ENCODE measurements at places on chromosomes 6 and 20.

- no peak for DNase-seq
Measured at GRCh38 chr6:13917141-13917540, 7.6 kb upstream of the RNF182 start.

GRCh38 chr6:109255946-109256640, 126.2 kb downstream of the CD164 start:
- DNase-seq, result no peak

- no peak for DNase-seq
Measured at GRCh38 chr20:38883981-38884733, 42.1 kb upstream of the FAM83D start.

DNA sequence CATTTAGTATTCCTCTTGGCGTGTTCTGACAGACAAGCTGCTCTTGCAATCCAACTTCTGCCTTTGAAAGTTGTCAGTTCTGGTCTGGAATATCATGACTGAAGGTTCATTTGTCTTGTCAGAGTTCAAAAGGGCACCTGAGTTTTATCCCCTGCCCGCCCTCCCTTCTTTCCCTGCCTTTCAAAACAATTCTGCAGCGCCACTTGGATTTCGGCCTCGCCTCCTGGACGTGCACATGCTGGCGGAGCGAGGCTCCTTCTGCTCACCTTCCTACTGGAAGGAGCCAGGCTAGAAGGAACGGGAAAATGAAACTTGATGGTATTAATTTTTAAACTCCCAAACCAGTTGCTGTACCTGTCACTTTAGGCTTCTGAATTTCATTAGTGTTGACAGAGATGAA, 55.7 kb upstream of the HDGFL1 start:
- no peak for DNase-seq

GRCh38 chr6:3194535-3195419, 32.7 kb downstream of the TUBB2B start:
- DNase-seq, result no peak

DNA sequence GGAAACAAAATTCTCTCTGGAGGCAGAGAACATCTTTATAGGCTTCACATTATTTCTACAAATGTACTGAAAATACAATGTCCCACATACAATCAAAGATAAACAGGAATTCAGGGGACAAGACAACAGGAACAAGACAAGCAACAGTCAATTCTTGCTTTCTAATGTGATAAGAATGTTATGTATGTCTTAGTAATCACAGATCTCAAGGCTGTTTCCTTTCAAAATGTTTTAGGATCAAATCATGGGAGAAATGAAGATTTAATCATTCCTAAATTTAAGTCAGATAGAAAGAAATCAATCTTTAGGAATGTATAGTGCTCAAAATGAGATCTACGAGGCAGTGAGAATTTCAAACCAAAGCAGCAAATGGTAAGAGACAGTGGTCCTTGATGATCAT, 32.1 kb downstream of the NEDD9 start:
- DNase-seq, result no peak

DNA sequence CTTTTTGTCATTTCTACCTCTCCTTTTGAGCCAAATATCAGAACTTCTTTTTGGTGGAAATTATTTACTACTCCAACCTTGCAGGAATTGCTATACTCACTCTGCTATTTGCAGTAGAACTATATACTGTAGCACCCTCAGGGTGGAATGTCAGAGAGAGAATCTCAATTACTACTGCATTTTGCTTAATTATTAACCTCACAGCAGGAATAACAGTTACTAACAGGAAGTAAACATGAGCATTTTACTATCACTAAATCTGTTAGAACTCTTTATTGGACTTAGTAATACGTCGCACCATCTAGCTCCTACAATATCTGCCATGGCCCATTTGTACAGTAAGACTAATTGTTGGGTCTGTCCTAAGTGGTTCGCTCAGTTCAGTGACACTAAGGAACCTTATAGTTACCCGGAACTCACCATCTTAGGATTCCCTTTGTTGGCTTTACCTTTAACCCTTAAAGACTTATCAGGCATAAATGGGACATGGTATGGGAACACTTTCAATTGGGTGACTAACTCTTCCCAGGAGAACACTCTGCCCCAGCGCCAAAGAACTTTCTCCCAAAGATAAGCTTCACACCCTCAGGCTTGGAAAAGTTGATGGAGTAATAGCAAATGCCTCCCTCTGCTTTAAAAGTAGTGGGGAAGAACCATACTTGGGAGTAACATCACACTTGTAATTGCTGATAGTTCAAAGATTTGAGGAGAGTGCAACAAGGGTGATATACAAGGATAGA, 38.8 kb downstream of the PLN start:
- no peak for DNase-seq

- DNase-seq, result no peak
Measured at GRCh38 chr6:114467931-114468330, 125.1 kb upstream of the HS3ST5 start.

DNA sequence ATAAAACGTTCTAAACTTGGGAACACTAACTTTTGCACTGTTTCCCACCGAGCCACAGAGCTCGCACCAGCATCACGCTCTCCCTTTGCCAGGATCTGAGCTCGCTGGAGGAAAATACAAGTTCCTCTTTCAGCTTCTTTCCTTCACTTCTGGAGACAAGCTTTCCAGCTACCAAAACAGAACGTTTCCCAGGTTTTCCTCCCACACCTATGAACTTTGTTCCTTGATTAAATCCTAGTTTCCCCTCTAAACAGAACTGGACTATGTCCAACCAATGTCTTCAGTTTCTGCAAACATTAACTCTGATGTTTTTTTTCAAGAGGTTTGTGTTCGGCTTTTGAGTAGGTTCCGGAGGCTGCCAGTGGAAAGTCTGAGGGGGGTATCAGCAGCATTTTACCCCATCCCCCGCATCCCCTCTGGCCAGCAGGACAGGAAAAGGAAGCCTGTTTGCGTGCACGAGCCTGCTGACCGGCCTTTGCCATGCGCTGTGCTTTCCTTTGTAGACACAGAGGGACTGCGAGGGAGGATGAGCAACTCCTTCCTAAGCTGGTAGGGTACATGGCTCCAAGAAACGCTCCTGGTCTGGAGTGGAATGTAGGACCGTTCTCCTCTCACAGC, 135.5 kb downstream of the LY86 start:
- DNase-seq, result no peak

- no peak for DNase-seq
Measured at GRCh38 chr6:5423251-5423650, 161.9 kb downstream of the FARS2 start.

GRCh38 chr6:139204978-139205377, 70.1 kb downstream of the HECA start:
- no peak for DNase-seq

GRCh38 chr6:94559829-94560537, 1017.4 kb upstream of the MANEA start:
- no peak for DNase-seq

DNA sequence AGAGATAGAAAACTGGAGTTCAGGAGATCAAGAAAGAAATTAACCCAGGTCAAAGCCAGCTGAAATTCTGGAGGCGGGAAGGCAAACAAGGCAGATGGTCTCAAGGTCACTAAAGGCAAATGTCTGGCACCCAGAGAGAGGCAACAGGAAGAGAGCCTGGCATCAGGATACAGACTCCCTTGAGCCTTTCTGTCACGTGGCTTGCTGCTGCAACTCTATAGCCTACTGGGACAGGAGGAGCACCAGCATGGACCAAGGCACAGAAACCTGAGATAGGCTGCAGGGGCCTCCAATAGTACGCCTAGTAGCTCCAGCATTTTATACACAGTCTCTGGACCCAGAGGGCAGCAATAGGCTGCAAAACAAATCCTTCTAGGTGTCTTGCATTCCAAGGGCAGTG, 75.1 kb downstream of the SEL1L2 start:
- no peak for DNase-seq

DNA sequence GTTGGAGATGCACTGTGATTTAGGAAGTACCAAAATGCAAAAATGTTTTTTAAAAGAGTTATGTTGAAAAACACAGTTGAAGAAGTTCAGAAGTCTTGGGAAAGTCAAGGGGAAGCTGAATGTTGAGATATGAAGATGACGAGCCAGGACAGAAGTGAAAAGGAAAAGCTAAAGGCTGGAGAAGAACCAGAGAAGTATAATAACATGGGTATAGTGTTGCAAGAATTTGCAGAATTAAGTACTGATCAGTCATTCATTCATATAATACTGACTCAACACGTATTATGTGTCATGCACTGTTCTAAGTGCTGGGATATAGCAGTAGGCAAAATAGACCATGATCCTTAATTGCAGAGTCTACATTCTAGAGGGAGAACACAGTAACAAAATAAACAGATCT, 432.8 kb downstream of the CDC5L start:
- DNase-seq, result no peak

- DNase-seq, result peak; percentile 26
Measured at GRCh38 chr6:17584241-17584803, 15.8 kb upstream of the FAM8A1 start.

GRCh38 chr6:157831018-157831369, 7.9 kb downstream of the SNX9 start:
- DNase-seq, result no peak

DNA sequence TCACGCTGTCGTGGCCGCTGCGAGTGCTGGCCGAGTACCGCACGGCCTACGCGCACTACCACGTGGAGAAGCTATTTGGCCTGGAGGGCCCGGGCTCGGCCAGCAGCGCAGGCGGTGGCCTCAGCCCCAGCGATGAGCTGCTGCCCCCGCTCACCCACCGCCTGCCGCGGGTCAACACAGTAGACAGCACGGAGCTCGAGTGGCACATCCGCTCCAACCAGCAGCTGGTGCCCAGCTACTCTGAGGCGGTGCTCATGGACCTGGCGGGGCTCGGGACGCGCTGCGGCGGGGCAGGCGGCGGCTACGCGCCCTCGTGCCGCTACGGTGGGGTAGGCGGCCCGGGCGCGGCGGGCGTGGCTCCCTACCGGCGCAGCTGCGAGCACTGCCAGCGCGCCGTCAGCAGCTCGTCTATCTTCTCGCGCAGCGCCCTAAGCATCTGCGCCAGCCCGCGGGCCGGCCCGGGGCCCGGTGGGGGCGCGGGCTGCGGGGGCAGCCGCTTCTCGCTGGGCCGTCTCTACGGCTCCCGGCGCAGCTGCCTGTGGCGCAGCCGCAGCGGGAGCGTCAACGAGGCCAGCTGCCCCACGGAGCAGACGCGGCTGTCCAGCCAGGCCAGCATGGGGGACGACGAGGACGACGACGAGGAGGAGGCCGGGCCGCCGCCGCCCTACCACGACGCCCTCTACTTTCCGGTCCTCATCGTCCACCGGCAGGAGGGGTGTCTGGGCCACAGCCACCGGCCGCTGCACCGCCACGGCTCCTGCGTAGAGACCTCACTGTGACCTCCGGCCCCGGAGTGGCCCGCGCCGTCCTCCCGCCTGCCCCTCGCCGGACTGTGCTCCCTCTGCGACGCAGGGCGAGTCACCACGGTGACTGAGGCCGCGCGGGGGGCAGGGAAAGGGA, 5.7 kb downstream of the TMEM151B start:
- DNase-seq, result no peak

GRCh38 chr6:140320081-140321080, 945.9 kb upstream of the CITED2 start:
- no peak for DNase-seq

GRCh38 chr20:834151-834746, 734 bp downstream of the FAM110A start:
- no peak for DNase-seq

DNA sequence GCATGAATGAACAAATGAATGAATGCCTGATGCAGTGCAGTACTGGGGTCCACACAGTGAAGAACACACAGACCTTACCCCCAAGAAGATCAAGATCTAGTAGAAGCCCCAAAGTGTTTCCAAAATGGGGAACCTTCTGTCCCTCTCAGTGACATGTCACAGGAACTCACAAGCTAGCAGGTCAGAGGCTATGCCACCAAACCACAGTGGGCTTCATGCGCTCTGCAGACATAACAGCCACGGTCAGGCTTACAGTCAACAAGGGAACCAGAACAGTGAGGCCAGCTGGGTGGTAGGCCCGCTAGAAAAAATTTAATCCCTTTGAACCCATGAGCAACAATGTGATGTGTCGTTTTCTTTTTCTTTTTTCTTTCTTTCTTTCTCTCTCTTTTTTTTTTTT, 20.2 kb upstream of the ARFGEF2 start:
- DNase-seq, result no peak

- DNase-seq, result no peak
Measured at GRCh38 chr6:133844709-133845108, 44.2 kb upstream of the TCF21 start.

DNA sequence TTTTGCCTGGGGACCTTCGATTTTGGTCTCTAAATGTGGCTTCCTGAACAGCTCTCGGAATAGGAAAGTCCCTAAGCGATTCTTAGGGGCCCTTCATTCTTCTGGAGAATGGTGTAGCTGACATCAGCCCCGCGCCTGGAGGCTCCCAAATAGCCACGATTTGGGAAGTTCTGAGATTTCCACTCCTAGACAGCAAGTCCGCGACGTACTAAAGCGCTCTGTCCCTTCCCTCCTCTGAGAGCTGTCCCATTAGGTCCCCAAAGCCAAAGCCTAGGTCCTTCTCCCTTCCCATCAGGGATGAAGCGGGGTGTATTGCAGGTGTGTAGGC, 756 bp downstream of the MOXD1 start:
- no peak for DNase-seq

DNA sequence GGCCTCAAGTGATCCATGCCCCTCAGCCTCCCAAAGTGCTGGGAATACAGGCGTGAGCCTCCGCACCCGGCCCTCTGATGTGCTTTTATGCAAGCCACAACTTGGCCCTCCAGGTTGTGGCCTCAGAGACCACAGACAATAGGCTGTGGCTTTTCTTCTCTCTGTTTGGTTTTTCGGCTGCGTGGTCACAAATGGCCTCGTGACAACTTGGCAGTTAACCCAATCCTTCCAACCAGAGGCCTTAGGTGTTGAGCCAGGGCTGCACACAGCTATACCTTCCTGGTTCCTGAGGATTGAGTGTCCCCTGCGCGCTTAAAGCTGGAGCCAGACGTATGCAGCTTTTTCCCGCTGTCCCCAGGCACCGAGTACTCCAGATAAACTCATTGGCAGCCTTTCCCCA, 6.3 kb upstream of the TGM3 start:
- DNase-seq, result no peak

Measured in GM19239 (cell line).